ENCODE measurements at places on chromosomes 12 and 14. TPM values are rescaled to one million over a fixed set of nuclear protein-coding genes. Genes with fewer than 3 reads are reported as not detected.

The SYNDIG1L gene
- total RNA-seq = 0.28 TPM

DNA sequence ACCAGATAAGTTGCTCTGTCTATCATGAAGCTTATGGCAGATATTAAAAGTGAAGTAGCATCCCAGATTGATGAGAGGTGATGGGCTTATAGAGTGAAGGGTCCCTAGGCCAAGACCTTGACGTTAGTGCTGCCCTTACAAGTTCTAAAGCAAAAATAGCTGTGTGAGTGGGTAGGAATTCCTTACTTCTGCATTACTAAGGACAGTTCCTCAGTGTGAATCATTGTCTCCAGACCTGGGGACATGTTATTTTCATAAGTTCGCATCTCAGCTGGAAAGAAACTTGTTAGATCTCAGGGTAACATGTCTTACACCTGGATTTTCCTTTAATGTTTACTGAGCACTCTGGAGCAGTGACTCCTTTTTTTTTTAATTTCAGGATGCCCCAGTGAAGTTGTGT lies 28.7 kb downstream of the MAPKAPK5 start:
- no peak for DNase-seq

The AGAP2 gene
- 0.24 TPM for total RNA-seq

The PTPRB gene
- 4.9 TPM for total RNA-seq

DNA sequence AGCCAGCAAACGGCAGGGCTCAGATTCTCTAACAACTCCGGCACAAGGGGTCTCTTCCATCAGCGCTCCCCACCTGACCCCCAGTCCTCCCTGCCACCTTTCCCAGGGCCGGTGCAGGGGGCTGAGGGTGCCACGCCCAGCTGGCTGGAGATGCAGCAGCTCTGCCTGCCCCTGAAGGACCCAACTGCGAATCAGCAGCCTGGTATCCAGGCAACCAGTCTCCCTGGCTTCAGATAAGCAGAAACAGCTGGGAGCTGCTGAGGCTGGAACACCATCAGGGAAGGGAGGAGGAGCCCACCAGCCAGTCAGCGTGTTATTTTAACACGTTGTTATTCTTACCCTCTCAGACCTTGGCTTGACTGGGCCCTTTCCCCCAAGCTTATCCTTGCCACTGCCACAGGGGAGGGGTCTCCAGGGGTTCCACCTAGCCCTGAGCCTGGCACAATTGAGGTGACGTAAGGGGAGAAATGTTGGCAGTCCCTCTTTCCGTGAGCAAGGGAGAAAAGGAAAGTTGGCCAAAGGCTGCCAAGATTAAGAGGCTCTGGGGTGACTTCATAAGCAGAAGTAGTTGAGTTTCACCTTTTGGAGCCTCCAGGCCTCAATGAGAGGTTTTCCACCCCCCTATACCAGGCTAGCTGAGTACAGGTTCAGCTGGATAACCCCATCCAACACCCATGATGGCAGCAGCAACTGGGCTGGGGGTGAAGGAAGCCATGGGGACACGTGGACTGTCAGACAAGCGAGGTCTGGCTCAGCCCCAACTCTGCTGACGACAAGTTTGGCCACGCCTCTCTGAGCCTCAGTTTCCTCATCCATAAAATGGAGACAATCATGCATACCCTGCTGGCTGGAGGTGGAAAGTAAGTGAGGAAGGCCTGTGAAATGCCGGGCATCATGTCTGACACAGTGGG lies 91.1 kb downstream of the IRF2BPL start:
- no peak for DNase-seq

- no peak for DNase-seq
Observed at GRCh38 chr12:45227316-45228067, 11.6 kb downstream of the ANO6 start.
